ENCODE measurements at places on chromosomes 7 and 10.

DNA sequence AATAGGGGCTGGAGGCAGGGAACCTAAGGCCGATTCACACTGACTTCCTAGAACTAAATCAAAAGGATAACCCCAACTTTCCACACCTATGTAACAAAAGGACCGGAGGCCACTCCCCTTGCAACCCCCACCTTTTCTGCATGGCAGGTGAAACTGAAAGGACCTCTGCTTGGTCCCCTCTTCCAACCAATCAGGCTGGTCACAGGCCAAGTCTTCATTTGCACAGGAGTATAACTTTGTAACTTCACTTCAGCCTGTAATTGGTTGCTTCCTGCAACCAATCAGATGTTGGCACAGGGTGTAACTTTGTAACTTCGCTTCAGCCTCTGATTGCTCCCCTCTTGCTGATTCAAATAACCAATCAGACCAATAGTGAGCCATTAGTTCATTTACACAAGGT, 190.0 kb downstream of the FAM107B start:
- no peak for DNase-seq

GRCh38 chr10:33155720-33156638, 178.5 kb downstream of the NRP1 start:
- DNase-seq: no peak

GRCh38 chr7:133822868-133823552, 304.1 kb upstream of the LRGUK start:
- no peak for DNase-seq

DNA sequence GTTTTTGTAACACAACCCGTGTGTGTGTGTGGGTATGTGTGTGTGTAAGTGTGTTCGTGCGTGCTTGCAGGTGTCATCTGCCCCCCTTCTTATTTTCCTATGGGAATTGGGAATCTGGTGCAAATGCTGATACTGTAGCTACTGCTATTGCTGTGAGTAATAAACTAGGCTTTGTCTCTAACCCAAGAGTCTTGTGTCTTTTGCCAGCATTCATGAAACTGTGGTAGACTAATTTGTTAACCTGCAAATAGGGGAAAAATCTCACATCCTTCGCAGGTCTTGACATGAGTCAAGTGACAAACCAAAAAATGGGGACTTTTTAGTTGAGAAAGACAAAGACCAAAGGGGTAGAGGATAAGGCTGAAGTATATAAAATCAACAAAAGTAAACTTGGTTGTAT, 57.9 kb upstream of the FAM133B start:
- DNase-seq: no peak

GRCh38 chr10:49651039-49651835, 28.2 kb upstream of the C10orf53 start:
- DNase-seq: no peak

- no peak for DNase-seq
These were observed 90.4 kb downstream of the TAF3 start for GRCh38 chr10:7908541-7909210.

DNA sequence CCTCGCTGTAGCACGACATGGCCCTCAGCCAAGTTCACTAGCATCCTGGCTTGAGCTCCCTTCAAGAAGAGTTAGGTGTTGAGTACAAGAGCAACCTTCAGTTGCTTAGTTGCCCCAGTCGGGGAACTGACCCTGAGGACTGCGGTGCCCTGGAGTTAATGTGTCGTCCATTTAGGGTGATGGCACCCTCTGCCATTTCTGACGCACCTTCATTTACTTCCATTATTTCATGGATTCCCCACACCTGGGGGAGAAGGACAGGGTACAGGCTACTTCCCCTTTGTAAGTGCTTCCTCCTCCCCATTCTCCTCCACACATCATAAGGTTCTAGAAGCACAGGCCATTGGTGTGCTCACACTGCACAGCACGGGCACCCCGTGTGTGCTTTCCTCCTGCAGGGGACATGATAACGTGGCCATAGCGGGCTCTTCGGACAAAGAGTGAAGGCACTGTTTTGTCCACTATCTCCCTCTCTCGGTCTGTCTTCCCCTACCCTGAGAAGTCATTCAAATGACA, 1.8 kb downstream of the ALOX5 start:
- DNase-seq: no peak

- DNase-seq: no peak
These were observed 705 bp downstream of the SLF2 start for GRCh38 chr10:100913470-100913865.

DNA sequence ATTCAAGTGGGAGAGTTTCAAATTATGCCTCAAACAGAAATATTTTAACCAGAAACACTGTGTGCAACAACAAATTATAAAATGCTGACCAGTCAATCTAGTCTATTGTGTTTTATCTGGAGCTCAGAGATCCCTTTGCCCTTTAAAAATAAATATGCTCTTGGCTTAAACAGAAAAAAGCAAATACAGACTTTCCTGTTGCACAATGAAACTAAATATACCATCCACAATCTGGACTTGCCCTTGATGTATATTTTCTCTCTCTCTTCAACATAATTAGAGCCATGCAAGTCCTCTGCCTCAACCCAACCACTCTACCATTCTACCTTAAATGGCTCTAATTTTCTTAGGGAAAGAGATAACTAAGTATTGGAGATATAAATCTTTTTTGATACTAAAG, 34.9 kb downstream of the ASAH2 start:
- no peak for DNase-seq

DNA sequence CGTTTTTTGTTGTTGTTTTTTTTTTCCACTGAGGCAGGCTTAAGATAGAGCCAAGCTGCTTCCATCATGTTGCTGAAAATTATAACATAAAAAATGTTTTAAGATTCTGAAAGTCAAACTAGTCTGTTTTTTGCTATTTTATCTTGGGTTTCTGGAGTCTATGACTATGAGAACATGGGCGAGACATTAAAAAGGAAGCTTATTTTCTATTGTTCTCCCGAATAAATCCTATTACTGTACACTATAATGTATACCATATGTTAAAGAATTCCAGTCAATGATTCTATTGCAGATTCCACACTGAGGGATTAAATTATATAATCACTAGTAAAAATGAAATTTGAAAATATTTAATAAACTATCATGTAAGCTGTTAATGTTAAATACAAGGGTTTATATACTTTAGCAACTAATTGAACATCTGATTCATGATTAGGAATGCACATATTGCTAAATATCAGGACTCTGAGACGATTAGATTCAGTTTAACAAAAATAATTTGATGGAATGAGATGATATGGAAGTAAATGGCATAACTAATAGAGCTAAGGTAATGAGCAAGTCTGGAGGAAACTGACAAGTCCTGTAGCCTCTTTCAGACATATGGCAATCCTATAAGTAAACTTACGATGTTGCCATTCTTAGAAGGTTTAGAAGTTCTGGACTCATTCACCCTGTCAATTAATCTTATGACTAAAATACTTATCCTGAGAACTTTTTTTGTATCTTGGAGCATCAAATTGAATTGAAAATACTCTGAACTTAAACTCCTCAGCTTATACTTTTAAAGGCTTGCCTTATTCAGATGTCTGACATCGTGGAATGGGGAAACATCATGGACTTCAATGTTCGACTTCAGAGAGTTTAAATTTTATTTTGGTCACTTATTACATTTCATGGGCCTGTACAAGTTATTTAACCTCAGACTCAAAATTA, 294.8 kb upstream of the DGKB start:
- no peak for DNase-seq

- no peak for DNase-seq
These were observed 84.8 kb upstream of the COL13A1 start for GRCh38 chr10:69716711-69717560.

GRCh38 chr7:108598914-108599580, 29.4 kb downstream of the DNAJB9 start:
- DNase-seq: no peak

- DNase-seq: no peak
These were observed 176.4 kb upstream of the RHEB start for GRCh38 chr7:151695951-151696541.

DNA sequence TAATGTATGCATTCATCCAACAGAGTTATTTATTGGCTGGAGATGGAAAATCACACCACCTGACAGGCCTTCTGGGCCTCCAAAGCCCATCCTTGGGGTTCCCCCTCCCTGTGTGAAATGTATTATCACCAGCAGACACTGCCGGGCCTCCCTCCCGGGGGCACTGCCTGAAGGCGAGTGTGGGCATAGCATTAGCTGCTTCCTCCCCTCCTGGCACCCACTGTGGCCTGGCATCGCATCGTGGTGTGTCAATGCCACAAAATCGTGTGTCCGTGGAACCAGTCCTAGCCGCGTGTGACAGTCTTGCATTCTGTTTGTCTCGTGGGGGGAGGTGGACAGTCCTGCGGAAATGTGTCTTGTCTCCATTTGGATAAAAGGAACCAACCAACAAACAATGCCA, 15.3 kb downstream of the TACR2 start:
- no peak for DNase-seq

DNA sequence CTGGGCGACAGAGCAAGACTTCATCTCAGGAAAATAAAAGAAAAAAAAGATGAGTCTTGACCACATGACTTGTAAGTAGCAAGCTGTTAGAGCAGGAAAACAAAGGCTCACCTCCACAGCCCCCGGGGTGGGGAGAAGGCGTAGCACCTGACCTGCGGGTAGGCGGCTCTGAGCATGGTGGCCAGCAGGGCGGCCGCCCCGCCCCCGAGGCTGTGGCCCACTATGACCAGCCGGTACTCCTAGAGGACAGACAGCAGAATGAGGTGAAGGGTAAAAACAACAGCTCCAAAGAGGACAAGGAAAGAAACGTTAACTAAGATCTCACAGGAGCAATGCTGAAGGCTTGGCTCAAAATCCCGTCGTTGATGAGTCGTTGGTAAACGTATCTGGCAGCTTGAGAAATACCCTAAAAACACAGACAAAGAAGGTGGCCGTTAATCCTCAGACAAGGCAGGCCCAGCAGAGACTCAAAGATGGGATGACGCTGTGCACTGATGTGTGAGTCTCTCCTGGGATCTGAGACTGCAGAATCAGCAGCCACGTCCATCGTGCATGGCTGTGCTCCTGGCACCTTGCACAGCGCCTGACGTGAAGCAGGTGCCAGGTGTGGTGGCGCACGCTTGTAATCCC, 31.1 kb downstream of the DAGLB start:
- no peak for DNase-seq

DNA sequence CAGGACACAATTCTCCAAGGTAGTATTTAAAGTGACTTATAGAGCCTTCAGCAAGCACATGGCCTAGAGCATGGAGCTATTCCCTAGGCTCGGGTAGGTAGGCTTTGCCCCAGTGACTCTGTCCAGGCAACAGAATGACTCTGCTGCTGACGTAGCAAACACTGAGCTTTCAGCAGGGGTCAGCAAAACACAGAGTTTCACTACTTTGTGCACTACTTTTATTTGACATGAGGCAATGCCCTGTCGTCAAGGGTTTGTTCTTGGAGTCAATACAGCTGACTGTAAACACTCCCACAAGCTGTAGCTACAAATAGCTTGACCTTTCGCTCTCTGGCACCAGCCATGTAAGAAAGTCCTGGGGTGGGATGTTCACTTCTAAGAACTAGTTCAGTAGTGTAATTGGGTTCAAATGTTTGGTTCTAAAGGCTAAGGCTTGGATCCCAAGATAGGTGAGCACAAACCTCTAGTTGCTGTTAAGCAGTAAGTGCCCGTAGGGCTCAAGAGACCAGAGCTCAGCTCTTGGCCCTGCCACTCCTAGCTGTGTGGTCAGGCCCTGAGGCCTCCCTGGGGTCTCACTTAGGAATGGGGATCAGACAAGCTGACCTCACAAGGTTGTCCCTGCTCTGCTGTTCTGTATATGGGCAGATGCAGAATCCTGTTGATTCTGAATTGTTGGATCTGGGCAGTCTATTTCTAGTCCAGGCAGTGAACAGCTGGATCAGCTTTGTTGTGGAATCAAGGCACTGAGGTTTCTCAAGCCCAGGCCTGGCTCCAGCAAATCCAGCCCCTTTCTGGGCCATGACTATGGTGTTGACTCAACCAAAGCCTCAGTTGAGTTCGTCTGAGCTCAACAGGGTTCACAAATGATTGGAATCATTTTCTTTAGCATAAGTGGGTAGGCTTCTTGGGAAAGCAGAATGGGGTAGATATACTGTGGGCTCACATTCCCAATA, 10.7 kb downstream of the NODAL start:
- DNase-seq: no peak

DNA sequence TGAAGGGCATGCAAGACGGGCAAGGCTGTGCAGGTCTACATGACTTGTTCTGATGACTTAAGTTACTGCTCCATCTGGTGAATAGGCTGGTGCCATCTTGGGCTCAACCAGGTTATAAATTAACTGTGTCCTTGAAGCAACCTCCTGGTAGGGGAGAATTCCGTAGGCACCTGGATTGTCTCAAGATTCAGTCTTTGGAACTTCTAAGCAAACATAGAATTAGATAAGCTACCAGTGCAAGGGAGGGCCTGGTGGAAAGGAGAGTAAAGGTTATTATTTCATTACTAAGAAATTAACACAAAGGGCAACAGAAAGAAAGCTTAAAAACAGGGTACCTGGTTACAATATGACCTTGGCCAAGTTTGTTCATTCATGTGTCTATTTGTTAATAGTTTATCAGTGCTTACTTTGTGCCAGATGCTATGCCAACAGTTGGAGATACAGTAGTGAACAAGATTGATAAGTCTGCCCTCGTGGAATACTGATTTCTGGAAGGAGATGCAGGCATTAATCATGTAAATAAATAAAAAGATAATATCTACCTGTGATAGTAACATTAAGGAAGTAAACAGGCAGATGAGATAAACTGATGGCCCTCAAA, 107.0 kb upstream of the PALS2 start:
- no peak for DNase-seq

- no peak for DNase-seq
These were observed 74.9 kb downstream of the PCGF5 start for GRCh38 chr10:91295346-91295745.

- no peak for DNase-seq
These were observed 30.8 kb downstream of the SHH start for GRCh38 chr7:155781433-155781832.

DNA sequence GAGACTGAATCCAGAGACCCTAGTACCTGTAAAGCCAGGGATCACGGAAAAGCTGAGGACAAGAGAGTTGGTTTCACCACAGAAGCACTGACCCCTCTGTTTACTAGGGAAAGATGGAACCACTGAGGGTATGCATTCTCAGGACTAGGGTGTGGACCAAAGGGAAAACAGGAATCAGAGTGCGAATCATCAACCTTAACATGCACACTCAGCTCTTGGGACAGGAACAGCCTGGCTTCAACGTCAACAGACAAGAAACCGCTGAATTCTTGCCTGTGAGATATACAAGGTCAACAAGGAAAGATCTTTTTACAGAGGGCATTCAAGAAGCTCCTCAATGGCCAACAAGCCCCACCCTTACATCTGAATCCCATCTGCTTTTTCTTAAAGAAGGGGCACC, 14.9 kb downstream of the TNRC18 start:
- no peak for DNase-seq
